ENCODE measurements at places on chromosomes 6 and 20.

DNA sequence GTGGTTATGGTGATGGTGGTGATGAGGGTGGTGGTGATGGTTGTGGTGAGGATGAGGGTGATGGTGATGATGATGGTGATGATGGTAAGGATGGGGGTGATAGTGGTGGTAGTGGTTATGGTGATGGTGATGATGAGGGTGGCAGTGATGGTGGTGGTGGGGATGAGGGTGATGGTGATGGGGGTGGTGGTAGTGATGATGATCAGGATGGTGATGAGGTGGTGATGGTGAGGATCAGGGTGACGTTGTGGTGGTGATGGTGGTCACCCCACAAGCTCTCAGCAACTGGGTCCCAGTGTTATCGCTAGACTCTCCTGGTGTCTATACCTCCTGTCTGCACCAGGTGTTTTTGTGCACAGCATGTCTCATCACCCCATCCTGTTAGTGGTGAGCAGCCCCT, 85.0 kb downstream of the TMEM242 start:
- DNase-seq = no peak

- DNase-seq = no peak
Observed at GRCh38 chr20:17807651-17808050, 107.9 kb downstream of the BANF2 start.

- DNase-seq = no peak
Observed at GRCh38 chr6:15775076-15775634, 112.3 kb upstream of the DTNBP1 start.

- no peak for DNase-seq
Observed at GRCh38 chr6:136860043-136860442, 37.7 kb downstream of the PEX7 start.

GRCh38 chr6:89501222-89501621, 68.3 kb downstream of the ANKRD6 start:
- no peak for DNase-seq

DNA sequence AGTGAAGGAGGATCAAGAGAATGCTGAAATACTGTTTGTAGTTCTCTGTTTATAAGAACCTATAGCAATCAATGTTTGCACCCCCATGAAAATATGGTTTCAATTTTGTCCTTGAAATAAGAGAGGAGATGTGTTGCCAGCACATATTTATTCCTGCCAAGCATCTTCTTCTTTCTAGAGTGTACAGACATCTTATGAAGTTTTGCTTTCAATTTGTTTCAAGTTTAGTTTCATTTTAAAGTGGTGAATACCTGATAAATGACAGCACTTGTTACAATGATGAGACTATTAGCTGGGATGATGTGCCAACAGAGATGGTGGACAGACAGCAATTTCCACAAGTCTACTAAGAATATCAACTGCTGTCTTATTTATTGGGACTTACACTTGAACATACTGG, 39.2 kb upstream of the CENPW start:
- no peak for DNase-seq
